ENCODE measurements at places on chromosomes 1 and 21.

DNA sequence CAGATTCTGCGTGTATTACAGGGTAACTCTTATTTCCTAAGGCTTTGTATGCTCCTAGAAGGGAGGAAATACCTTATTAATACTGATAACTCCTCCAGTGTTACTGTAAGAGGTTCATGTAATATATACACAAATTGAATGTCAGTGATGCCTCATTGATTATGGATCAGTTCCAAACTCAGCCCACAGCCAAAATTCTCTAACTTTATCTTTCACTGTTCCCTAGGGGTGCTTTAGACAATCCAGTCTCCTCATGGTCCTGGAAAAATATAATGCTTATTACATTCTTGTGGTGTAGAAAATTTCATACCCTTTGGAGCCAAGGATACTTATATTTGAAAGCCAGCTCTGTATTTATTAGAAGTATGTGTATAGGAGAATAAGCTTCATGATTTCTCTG is 73.0 kb downstream of the NGF start:
- DNase-seq = no peak

- no peak for DNase-seq
Measured at GRCh38 chr1:152514715-152515433, 592 bp downstream of the CRCT1 start.

- DNase-seq = peak; percentile 70
Measured at GRCh38 chr1:67745875-67746698, 61.1 kb downstream of the GADD45A start.

GRCh38 chr21:30984889-30985288 is 53.4 kb downstream of the KRTAP19-8 start:
- no peak for DNase-seq

GRCh38 chr1:204128964-204129896 is 22.6 kb downstream of the ETNK2 start:
- DNase-seq = peak; percentile 78

DNA sequence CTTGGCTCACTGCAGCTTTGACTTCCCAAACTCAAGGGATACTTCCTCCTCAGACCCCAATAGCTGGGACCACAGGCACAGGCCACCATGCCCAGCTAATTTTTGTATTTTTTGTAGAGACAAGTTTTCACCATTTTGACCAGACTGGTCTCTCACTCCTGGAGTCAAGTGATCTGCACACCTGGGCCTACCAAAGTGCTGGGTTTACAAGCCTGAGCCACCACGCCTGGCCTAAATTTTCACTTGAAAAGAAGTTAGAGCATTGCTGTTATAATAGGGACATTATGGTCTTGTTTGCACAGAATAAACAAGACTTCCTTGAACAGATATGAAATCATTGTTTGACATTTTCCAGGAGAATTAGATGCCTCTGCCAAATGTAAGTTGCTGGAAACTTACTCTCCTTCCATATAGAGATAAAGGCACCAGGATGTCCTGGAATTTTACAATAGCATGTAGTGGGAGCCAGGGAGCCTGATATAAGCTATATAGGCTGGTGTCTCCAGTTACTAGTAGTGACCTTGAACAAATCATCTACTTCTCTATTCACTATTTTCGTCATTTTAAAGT is 16.9 kb downstream of the SLC35A3 start:
- DNase-seq = peak; percentile 41

DNA sequence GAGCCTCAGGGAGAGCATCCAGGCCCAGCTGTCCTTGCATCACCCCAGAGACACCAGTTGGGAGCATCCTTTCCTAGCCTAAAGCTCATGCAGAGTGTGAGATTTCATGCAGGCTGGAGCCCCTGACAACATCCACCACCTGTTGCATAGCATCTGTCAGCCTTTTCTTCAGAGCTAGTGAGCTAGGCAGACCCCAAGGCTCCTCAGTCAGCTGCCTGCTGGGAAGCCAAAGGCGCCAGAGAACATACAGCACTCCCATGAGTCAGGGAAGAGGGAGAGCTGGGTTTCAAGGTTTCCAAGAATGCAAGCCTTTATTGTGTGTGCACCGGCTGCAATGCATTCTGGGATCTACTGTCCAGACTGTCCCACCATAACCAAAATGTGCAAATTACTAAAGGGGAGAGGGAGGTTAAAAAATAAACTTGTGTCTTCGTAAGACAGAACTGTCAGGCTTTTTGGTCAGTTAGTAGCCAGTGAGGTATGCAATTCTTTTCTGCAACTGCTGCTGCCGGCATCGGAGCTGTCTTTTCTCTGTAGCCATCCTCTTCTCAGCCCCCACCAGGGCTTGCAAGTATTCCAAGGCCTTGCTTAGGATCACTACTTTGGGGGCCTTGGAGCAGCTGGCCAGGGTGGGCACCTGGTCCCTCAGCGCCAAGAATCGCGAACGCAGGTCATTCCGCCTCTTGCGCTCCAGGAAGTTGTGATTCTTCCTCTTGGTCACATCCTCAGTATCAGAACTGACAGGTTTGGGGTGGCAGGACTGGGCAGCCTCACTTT is 4.6 kb downstream of the MYCL start:
- no peak for DNase-seq

GRCh38 chr1:16237343-16237830 is 404 bp upstream of the CPLANE2 start:
- no peak for DNase-seq

DNA sequence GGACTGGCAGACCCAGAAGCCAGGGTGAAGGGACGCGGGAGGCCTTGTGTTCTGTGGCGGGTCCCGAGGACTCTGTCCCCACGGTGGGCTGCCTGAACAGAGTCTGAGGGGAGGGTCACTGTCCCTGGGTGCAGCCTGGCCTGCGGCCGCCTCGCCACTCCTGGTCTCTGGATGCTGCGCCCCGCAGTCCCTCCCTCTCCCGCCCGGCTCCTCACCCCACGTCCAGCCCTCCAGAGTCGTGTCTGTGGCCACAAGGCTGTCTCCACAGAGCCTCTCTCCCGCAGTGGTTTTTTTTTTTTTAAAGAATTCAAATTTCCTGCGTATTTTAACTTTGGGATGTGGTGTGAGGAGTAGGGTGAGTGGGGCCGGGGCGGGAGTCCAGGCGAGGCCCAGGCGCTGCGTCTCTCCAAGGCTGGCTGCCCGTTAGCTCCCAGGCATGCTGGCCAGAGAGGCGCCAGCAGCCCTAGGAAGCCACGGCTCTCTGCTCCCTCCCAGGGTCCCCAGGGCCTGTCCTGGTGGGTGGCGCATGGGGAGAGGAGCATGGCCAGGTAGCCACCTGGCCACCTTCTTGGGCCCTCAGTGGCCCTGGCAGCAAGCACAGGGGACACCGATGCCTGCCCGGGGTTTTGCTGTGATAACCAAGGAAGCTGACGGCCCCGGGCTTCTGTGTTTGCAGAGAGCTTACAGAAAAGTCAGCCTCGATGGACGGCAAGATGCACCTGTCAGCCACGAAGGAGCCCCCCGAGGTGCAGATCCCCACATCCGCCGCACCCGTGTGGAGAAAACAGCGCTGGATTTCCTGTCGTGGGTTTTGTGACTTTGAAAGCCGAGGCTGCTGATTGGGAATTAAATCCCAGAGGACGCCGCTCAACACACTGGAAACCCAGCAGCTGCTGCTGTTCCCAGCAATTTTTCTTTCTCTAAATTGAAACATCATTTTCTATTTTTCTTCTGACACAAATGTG is 72.8 kb downstream of the MORN1 start:
- DNase-seq = no peak

DNA sequence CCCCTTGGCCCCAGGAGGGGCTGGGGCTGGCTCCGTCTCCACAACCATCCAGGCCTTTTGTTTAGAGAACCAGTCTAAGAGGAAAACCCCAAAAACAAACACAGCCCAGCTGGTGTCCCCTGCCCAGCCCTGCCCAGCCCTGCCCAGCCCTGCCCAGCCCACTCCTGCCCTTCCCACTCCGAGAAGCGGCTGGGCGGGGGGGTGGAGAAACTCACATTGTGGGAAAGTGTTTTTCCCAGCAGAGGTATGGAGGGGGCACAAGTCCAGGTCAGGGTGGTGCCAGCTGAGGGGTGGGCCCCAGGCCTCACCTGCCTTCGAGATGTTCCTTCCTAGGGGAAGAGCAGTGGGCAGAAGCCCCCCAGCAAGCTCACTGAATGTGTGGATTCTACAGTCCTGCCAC is 10.0 kb upstream of the FAM131C start:
- no peak for DNase-seq

DNA sequence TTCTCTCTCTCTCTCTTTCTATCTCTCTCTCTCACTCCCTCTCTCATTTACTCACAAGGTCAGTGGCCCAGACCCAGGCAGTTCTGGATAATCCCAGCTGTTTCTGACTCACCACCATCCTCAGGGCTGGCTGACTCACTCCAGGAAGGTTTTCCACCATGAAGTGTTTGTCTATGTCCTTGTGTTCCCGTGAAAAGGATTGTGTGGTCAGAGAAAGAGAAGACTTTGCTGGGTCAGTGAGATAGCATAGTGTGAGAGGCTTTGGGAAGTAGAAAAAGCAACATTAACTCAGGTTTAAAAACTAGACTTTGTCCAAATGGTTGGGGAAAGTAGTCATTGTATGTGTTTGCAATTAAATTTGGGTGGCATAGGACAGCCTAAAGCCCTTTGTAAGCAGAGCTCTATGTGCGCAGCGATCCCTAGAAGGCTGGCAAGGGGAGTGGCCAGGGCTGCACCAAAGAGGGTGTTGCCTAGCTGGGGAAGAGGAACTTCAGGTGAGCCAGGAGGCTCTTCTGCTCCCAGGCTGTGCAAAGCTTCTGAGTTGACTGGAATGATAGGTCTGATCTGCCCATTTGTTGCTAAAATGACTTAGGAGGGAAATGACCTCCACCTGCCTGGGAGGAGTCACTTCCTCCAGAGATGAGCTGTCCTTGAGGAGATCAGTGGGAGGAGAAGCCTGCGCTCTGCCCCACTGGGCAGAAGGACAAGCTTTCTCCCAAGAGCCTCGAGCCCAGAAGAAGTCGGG is 4.9 kb upstream of the CAPN2 start:
- DNase-seq = peak; percentile 95

DNA sequence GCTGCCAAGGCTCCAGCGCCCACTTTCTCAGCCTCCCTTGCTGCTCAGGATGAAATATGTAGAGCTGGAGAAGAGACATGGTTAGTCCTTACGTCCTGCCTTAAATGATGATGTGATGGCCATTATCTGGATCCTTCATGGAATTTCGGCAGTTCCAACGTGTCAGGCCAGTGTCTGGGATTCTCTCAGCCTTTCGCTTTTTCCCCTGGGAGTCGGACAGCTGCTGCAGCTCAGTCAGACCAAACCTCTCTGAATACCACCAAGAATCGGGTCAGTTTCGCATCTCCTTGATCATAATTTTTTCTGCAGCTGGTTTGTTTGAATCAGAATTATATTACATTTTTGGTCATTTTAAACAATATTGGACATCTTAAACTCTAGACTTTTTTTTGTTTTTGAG is 22.3 kb upstream of the KLHDC8A start:
- no peak for DNase-seq

DNA sequence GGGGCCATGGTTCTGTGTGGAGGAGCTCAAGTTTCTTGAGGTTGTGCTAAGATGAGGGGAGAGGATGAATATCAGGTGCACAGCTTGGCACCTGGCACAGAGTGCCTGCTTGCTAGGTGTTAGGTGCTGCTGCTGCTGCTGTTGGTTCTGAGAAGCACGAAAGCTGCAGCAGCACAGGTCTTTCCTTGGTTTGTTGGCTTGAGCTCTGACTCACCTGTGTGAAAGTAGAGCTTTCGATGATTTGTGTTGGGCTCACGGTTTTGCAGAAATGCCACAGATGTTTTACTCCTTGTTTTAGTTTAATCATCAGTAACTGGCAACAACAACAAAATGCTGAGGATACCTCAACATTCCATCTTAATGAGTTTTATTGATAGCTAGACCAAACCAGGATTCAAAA is 221.6 kb downstream of the BRINP2 start:
- no peak for DNase-seq

All from cardiac fibroblast (primary cell).